HT1080 (cell line): ENCODE measurements at places on chromosomes 1 and 21.

DNA sequence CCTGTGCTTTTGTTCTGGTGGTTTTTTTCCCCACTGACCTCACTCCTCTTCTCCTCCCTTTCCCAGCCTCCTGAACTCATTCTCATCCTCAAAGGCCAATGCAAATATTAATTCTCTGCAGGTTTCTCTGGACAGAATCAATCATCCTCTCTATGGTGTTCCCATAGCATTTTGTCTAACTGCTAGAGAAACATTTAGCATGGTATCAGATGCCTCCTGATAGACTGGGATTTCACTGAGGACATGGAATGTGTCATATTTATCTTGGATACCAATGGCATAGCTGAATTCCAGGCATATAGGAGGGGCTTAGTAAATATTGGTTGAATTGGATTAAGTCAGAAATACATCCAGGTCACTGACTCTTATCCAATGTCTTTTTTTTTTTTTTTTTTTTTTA is 46.1 kb upstream of the SRP9 start:
- no peak for DNase-seq

GRCh38 chr1:8458607-8459006 is 140.7 kb downstream of the SLC45A1 start:
- DNase-seq: no peak

- no peak for DNase-seq
These were observed 38.5 kb downstream of the CRB1 start for GRCh38 chr1:197306381-197307062.

- no peak for DNase-seq
These were observed 76.2 kb upstream of the TMEM51 start for GRCh38 chr1:15077384-15077783.

DNA sequence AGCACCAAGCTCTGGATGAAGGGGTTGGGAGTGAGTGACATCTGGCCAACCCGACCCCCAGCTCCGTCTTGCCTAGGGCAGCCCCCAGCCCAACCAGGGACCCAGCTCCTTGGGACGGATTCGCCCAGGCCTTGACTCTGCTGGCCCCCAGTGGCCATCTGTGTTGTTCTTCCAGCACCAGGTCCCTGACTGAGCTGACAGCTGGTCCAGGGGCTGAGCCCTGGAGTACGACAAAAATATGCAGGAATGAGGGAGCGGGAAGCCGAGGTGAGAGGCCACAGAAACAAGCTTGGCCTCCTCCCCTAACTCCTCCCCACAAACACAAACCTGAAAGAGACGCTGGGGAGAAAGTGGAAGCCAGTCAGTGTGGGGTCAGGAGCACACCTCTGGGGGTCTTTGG is 55.0 kb upstream of the PAX7 start:
- DNase-seq: no peak
